ENCODE measurements at places on chromosomes 16 and 17.

DNA sequence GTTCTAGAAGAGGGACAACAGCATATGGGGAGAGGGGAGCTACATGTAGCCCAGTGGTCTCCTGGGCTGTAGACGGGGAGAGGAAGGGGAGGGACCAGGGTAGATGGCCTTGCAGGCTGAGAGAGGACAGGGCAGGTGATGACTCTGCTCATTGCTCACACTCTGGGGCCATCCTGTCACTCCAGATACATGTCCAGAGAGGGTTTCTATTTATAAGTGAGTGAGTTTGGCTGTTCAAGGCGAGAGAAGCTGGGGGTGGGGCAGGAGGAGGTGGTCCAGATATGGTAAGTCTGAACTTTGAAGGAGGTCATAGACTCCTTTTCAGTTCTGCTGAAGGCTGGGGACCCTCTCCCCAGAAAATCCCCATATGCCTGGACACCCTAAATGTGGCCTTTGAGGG lies 22.2 kb downstream of the CACNA1G start:
- no peak for DNase-seq

- peak; percentile 95 for DNase-seq
Observed at GRCh38 chr17:77444984-77445759, 304.4 kb downstream of the SEC14L1 start.

- no peak for DNase-seq
Observed at GRCh38 chr17:10745231-10745630, 15.4 kb upstream of the TMEM220 start.

DNA sequence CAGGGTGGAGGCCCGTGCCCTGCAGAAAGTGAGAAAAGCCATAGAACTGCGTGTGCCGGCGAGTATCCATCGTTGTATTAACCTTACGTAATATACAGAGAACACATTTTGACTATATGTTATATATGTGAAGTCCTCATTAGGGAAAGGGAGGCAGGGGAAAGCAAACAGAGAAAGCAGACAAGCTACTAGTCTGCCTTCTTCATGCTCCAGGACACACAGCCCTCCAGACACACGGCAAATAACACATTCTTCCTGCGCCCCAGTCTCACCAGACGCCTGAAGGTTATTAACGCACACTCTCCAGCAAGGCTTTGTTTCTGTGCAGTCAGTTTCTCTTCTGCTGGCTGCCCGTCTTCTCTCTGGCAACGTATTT lies 28.8 kb downstream of the PRDM7 start:
- no peak for DNase-seq

DNA sequence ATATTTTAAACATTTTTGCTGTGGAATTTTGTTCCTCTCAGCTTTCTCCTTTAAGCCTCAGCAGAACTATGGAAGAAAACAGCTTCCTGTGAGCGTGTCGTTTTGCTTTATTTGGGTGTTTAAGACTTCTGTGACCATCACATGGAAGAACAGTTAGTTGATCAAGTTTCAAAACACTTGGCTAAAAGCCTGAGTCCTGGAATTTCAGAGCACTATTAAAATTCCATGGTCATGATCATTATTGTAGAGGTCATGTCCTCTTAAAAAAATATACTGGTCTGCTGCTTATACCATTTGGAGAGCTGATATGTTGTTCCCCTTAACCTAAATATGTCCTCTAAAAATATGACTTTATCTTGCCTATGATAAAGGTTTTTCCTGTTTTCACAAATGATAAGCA lies 12.6 kb upstream of the CDR2 start:
- DNase-seq, result no peak

GRCh38 chr16:86157616-86158247 lies 258.8 kb downstream of the IRF8 start:
- DNase-seq, result no peak

GRCh38 chr17:43360739-43361505 lies 37.9 kb upstream of the ARL4D start:
- peak; percentile 100 for DNase-seq

DNA sequence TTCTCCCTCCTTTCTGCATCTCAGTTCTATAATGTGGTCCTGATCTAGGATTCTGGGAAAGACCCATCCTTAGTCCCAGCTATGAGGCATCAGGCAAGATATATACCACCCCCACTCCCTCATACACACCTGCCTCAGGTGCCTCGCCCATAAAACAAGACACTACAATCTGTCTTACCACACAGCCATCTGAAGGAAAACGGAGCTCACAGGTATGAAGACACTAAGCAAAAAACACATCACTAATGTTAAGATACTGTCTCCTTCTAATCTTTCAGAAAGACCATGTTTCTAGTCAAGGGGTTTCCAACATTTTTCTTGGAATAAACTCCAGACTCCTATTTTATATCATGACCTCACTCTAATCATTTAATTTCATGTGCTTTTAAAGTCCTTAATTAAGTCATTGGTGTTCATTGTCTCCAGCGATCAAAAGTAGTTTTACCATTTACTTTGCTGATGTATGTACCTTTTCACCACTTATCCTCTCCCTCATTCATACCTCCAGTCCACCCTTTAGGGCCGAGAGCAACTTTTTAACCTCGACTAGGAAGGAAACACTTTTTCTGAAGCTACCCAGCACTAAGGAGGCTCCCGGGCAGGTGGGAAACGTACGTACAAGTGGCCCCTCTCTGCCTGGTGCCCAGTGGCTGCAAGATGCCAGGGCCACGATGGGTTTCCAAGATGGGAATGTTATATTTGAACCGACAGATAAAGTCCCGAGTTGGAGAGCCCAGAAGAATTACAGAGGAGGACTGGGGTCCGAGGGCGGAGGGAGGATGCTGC lies 979 bp downstream of the MAP3K14 start:
- no peak for DNase-seq

DNA sequence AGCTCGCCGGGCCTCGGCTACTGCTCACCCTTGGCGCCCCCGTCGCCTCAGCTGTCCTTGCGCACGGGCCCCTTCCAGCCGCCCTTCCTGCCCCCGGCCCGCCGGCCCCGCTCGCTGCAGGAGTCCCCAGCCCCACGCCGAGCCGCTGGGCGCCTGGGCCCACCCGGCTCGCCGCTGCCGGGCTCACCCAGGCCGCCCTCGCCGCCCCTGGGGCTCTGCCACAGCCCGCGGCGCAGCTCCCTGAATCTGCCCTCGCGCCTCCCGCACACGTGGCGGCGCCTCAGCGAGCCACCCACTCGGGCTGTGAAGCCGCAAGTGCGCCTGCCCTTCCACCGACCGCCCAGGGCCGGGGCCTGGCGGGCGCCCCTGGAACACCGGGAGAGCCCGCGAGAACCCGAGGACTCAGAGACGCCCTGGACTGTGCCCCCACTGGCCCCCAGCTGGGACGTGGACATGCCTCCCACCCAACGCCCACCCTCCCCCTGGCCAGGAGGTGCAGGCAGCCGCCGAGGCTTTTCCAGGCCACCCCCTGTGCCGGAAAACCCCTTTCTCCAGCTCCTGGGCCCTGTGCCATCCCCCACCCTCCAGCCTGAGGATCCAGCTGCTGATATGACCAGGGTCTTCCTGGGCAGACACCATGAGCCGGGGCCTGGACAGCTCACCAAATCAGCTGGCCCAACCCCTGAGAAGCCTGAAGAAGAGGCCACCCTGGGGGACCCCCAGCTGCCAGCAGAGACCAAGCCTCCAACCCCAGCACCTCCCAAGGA lies 12.8 kb downstream of the MYO15A start:
- no peak for DNase-seq

GRCh38 chr17:49915670-49916069 lies 53.3 kb upstream of the DLX4 start:
- no peak for DNase-seq

GRCh38 chr16:4182581-4183236 lies 59.2 kb downstream of the SRL start:
- DNase-seq, result peak; percentile 71

- no peak for DNase-seq
Observed at GRCh38 chr17:66942451-66943264, 21.8 kb upstream of the CACNG4 start.

DNA sequence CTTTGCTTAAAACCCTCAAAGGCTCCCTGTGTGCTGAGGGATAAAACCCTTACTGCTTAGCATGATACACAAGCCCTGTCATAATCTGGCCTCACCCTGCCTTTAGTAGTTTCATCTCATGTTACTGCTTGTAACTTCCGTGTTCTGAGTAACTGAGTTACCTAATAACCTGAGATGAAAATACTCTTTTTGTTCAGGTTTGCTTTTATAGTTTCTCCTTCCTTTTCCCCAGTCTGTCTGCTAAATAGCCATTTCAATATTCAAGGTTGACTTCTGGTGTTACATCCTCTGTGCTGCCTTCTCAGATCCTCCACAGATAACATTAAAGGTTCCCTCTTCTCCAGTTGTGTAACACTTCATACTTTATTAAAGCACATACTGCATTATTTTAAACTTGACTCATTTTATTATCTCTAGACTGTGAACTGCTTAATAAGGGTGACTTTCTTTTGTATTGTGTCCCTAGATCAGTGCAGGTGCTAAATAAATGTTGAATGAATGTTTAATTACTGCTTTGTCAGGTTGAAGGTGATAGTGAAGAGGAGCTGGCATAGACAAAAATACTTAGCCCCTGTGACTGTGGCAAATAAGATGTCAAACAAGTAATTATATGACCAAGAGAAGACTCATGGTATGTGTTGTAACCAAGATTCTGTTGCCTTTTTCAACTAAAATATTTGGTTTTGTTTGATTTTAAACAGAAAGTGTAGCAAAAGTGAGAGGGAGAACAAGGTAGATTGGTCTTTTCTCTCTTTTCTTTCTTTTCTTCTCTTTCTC lies 47.8 kb downstream of the NFAT5 start:
- DNase-seq, result peak; percentile 25

GRCh38 chr16:1991948-1992703 lies 2.4 kb downstream of the SYNGR3 start:
- peak; percentile 68 for DNase-seq

DNA sequence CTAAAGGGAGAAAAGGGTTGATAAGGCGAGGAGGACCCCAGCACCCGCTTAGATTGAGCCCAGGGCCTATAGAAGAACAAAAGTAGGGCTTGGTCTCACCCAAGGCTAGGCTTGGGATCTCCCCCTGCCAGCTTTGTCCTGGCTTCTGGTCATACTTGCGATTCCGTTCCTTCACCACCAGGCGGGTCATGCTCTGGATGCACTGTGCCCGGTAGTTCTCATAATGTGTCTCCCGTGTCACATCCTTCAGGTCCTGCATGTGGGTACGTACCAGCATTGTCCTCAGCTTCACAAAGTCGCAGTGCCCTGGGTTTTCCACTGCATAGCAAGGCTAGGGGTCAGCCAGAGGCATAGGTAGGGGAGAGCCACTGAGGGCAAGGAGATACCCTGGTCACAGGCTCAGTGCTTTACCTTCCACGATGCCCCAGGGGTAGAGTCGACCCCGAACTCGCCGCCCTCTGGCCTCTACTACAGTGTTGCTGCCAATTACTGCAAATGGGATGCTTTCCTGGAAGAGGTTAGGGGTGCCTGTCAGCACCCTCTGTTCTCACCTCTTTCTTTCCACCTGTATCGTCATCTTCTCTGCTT lies 6.5 kb upstream of the MTMR4 start:
- DNase-seq, result peak; percentile 21

DNA sequence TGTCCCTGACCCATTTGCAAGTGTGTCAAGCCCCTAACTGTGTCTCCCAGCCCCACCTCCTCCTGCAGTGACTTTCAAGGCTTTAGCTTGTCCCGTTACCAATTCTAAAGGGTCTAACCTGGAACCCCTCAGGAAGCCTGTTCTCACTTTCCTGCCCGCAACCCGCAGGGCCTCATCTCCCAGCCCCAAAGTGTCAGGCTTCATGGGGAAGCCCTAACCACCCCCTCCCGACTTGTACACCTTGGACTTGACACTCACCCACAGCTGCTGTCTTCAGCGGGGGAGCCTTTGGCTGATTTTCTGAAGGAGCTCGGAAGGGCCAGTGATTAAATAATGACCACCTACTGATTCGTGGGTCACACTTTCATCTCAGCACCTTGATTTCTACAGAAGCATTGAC lies 33.1 kb downstream of the NLRC5 start:
- DNase-seq, result no peak

- no peak for DNase-seq
Observed at GRCh38 chr16:10964891-10965326, 20.5 kb downstream of the CLEC16A start.

DNA sequence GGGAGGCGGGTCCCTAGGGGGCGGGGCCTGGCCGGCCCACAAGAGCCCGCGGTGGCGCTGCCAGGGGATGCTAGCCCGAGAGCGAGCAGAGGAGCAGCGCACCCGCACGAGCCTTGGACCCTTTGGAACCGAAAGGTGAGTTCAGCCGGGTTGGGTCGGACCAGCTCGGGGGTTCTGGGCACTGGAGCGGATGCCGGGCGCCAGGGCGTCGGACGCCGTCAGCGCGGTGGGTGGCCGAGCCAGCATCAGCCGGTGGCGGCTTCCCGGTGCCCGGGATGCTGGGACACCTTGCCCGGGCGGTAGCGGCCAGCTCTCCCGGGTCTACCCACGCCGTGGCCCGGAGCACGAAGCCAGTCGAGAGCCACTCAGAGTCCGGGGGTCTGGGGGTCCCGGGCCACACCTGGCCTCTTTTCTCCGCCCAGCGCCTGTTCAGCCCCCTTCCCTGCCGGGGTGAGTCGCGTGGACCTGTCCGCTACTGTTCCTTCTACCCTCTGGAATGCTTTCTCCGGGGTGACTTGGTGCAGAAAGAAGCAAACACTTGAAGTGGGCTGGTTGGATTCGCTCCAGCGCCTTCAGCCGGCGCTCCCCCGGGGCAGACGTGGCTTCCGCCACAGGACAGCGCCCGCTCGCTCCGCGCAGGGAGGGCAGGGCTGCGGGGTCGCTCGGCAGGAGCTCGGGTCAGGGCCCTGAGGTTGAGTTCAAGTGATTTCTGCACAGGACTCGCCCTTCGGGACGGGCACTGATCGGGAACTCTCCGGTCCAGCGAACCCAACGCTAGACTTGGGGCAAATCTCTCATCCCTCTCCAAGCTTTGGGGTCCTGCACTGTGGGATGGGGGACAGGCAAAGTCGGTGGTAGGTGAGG lies at the start of gene SCNN1G:
SCNN1G (plus strand) TSS at position 67 of the 864 bp plus-strand sequence. CDS start 3,527 bp downstream, outside the sequence.
- DNase-seq, result no peak

- DNase-seq, result no peak
Observed at GRCh38 chr16:6913566-6913965, 419.1 kb upstream of the RBFOX1 start.

GRCh38 chr17:9287306-9287705 lies 266.0 kb downstream of the NTN1 start:
- DNase-seq, result no peak

DNA sequence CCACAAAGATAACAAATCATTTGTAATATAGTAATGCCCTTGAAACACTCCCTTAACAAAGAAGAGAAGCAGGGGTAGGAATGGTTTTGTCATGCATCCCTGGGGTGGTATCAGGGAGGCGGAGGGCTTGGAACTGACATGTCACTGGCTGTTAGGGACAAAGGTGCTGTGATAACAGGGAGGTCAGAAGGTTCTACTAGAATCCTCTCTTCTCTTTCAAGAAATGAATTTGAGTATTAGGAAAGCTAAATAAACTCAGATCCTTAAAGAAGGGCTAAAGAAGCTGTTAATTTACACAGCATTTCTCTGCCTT lies 65.4 kb upstream of the ADAMTS18 start:
- DNase-seq, result no peak

- no peak for DNase-seq
Observed at GRCh38 chr16:80889779-80890359, 85.5 kb upstream of the CDYL2 start.

- no peak for DNase-seq
Observed at GRCh38 chr16:53632526-53632925, 71.1 kb downstream of the RPGRIP1L start.

Data from GM12864 (cell line).